Lower leg skin (tissue), 4 donors: ENCODE measurements at places on chromosomes 5 and 9.

- no peak for DNase-seq
Measured at GRCh38 chr9:90793729-90794128, 7.9 kb upstream of the SYK start.

DNA sequence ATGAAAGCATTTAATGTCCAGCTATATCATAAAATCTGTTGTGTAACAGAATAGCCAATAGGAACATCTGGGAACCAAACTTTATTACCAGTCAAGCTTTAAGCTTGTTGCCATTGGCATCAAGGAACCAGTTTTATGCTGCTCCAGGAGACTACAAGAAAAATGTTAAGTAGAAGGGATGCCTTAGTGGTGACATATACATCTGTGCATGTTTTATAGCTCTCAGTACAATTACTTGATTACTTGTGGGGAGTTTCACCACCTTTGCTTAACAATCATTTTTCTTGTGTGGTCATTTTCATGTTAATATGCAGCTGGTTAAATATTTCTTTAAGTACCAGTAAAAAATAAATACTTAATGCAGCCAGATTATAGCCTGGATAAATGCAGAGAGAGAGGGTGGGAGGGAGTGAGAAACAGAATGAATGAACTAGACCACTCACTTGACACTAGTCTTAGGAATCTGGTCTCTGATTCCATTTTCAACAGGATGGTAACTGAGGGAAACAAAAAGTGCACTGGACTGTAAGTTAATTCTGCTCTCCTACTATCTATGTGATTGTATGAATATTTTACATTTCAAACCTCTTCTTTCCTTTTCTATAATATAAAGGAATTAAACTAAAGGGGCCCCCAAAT, 35.7 kb upstream of the LURAP1L start:
- no peak for DNase-seq

DNA sequence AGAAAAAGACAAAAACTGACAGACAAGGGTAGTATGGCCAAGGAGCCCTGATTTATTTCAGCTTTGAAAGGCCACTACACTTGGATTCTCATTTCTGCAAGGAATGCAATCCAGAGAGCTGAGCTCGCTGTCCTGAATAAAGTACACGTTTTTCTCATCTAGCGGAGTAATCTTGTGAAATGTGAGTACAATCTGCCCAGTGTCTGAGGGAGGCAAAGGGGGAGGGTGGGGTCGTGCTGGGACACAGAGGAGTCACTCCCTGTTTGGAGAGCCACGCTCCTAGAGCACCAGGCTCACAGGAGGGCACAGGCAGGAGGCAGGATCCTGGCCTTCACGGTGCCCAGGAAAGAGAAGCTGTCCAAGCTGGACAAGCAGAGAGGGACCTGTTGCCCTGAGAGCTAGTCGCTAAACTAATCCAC, 51.0 kb upstream of the IFNK start:
- DNase-seq: peak; percentile 63

- DNase-seq: no peak
Measured at GRCh38 chr9:71037521-71037920, 83.9 kb downstream of the TRPM3 start.

GRCh38 chr5:136174021-136174659, 18.8 kb downstream of the SMIM32 start:
- DNase-seq: no peak

DNA sequence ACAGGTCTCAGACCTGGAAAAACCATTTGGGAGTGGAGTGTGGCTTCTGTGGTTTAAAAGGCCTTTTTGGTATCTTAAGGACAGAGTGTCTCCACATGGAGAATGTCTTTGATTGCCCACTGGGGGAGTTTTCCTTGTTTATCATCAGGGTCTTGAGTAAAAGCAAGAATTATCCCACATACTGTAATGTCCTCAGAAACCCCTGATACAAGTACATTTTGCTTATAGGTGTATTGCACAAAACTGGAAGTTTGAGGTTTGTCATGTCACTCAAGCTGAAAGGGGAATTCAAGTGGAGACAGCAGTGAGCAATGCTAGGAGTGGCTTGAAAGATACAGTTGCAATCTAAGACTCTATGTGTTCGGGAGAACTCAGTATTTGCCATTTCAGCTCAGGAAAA, 62.7 kb upstream of the GRAMD2B start:
- DNase-seq: no peak

DNA sequence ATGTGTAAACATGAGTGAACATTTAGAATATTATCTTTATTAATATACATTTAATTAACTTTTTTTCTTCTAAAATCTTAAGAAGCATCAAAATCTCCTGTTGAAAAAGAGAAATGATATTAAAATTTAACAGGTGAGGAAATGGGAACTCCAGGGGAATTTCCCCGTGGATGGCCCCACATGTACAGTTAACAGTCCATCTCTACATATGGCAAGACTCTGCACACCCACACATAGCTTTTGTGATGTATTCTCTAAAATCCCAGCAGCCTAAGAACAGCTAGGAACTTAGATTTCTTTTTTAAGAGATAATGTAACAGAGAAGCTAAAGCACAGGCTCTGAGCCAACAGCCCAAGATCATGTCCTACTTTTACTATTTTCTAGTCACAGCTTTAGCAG, 556.3 kb upstream of the RGMB start:
- no peak for DNase-seq

GRCh38 chr9:132283165-132283564, 71.6 kb downstream of the SETX start:
- DNase-seq: no peak

GRCh38 chr5:36383942-36384341, 82.2 kb upstream of the RANBP3L start:
- no peak for DNase-seq

DNA sequence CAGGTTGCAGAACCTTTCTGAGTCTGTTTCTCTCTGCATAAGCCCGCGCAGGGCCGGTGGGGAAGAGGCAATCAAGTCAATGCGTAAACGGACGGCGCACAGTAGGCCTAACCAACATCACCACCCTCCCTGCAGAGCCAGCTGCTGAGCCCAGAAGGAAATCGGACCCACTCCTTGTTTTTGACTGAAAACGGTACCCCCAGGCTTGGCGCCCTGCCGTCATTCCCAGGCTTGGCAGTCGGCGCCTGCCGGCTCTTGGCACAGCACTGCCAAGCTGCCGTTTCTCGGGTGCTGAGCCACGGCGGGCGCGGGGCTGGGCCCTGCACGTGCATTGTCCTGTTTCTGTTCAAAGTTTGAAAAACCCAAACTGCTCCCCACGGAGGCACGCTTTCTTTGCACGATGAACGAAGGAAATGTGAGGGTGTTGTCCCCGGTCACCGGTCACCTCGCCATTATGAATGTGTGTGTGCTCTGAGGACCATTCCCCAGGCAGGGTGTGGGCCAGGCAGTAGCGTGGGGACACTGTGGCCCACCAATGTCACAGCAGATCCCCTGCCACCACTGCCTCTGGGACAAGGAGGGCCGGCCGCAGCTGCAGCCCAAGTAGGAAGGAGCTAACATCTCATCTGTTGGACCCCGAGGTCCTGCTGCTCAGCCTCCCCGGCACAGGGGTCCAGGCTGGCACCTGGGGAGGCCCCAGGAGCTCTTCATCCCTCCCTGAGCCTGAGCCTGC, 20.1 kb downstream of the FIBCD1 start:
- no peak for DNase-seq

GRCh38 chr5:150676578-150676977, 15.5 kb downstream of the MYOZ3 start:
- DNase-seq: peak; percentile 43
